ENCODE measurements at places on chromosomes 13 and 19. TPM values are rescaled to one million over a fixed set of nuclear protein-coding genes. Genes with fewer than 3 reads are reported as not detected.

GRCh38 chr13:33721724-33722123, 96.2 kb upstream of the RFC3 start:
- DNase-seq = no peak

DNA sequence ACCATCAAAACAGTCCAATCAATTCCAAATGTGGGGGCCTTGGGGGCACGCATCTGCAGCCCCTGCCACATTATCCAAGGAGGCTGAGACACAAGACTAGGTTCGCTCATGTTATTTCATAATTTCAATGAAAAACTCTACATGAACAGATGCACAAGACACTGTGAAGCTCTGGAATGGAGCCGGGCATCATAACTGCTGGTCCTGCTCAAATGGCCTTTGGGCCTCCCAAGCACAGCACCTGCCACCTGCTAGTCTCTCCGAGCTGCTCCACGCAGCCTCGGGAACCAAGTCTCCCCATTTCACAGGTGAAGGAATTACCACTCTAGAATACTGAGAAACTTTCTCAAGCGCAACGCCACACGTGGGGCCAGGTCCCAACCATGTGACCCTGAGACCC, 16.9 kb downstream of the CARS2 start:
- no peak for DNase-seq

LINGO3 gene
- not detected for total RNA-seq

DNA sequence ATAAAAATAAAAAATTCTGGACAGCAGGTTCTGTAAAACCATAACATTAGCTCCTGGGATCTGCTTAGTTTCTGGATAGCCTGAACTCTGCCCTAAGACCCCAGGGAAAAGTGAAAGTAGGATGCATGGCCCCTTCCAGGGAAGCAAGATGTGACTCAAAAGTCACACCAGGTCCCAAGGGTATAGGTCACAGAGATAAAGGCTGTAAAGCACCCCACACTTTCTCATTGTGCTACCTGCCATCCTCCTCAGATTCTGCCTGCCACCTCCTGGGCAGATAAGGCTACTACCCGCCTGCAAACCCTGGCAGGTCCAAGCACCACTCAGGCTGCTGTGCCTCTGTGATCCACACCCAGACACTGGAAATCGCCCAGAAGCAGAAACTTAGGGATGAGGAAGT, 20.6 kb downstream of the FFAR2 start:
- peak; percentile 71 for DNase-seq

TEX26 gene
- not detected for total RNA-seq

DNA sequence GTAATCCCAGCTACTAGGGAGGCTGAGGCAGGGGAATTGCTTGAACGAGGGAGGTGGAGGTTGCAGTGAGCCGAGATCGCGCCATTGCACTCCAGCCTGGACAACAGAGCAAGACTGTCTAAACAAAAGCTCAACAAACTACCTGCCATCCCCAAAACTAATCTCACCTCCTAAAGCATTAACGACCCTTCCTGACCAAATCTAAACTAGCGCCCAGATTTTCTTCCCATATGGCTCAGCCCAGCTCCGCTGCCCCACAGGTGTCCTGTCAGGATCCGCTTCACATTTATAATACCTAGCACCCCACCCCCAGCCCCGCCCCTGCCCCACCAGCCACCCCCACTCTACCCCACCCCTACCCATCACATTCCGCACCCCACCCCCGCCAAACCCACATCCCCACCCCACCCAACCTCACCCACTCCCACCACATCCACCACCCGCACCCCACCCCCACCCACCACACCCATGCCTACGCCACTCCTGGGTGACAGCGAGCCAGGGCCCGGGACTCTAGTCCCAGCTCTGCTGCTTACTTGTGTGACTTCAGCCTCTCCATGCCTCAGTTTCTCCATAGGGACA, 599 bp downstream of the C19orf12 start:
- no peak for DNase-seq

DNA sequence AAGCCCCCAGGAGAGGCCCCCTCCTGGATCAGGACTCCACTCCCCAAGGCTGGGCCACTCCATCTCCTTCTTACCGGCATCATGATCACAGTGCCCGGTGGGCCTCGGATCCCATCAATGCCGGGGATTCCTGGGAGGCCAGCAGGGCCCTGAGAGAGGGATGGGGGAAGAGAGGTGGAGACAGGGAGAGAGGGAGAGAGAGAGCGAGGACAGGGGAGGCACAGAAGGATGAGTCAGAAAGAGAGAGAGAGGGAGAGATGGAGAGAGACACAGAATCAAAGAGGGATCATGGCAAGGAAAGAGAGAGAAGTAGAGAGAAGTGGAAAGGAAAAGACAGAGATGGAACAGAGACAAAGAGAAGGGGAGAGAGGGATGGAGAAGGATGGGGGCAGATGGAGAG, 13.8 kb downstream of the COL5A3 start:
- no peak for DNase-seq

DNA sequence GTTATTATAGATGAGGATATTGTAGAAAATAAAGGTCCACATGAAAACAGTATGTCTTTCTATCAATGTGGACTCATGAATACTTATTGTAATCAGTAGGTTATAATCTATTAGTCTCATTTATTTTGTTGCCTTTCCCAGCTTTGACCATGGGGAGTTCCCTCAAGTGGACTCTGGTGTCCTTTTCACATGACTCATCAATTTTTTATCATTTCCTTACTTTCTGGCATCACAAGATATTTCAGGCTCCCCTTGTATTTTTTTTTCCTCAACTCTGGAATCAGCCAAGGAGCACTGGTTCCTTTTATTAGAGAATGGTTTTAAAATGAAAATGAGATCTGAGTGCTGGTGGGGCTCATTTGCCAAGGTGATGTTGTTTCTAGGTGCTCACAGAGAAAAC, 63.4 kb upstream of the DIAPH3 start:
- DNase-seq = no peak

TTC9B gene
- not detected for total RNA-seq

DNA sequence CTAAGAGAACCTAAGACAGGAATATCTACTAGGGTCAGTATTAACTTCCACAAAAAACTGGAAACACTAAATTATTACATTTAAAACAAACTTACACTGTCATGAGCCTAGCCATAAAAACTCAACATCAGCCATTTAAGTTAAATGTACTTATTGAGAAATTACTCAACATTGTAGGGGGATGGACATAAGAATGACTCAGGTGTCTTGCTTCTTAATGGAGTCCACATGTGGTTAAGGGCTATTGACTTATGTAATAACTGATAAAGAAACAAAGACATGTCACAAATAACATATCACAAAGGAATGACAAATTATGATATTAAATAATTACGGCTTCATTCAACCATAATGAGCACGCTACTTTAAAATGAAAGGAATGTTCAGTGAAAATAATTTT, 36.2 kb downstream of the CLDN10 start:
- DNase-seq = no peak

DNA sequence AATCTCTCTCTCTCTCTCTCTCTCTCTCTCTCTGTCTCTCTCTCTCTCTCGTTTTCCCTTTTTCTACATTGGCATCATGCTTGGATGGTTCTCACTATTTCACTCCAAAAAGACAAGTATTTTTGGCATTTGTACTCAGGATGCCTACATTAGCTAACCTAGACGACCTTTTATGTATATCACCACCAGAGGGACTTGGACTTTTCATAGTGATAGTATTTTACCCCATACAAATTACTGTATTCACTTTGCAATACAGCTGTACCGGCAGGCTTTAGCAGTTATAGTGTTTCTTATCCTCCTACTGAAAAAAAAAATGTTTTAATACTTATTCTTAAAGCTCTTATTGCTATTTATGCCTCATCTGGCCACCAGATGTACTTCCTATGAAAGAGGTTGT, 687.2 kb upstream of the KLHL1 start:
- no peak for DNase-seq

ZNF699 gene
- 3.0 TPM for total RNA-seq

GATAD2A gene
- total RNA-seq = 23.9 TPM

ZNF835 gene
- total RNA-seq = 1.3 TPM

FSD1 gene
- total RNA-seq = 0.46 TPM

DNA sequence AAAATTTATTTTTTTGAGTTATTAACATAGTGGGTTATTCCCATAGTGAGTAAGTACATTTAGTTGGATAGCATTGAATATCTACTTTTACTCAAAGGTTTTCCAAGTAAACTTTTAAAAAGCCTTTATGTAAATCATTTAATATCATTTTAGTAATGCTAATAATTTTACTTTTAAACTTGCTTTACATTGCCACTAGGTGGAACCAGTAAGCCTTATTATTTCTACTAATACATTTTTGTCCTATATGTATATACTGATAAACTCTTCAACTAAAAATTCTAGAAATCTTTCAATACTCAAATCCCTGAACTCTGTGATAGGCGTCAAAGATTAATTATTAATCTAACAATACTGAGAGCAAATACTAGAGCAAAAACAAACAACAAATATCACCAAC, 1709.2 kb upstream of the PCDH20 start:
- DNase-seq = no peak

NLRP11 gene
- total RNA-seq = 0.25 TPM

DNA sequence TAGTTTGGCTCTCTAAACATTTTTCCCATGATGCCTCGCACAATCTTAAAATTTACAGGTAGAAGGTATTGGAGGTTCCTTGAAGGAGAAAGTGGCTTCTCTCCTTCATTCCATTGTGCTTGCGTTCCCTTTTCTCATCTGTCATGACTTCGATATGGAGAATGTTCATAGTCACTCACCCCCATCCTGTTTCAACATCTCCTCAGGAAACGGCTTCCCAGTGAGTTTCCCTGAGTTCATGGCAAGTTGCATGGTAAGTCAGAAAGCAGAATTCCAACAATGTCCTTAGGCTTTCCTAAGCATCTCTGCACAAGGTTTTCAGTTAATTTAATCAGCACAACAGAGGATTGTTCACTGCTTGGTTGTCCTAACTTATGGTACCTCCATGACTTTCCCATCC, 581.8 kb upstream of the SLITRK5 start:
- DNase-seq = no peak

RFXAP gene
- 1.3 TPM for total RNA-seq

GSX1 gene
- total RNA-seq = not detected

GRCh38 chr13:95106562-95106961, 194.7 kb downstream of the ABCC4 start:
- no peak for DNase-seq

KPNA3 gene
- 18.4 TPM for total RNA-seq

FFAR2 gene
- not detected for total RNA-seq

ZNF549 gene
- 0.81 TPM for total RNA-seq

GJB2 gene
- total RNA-seq = 40.0 TPM

DNA sequence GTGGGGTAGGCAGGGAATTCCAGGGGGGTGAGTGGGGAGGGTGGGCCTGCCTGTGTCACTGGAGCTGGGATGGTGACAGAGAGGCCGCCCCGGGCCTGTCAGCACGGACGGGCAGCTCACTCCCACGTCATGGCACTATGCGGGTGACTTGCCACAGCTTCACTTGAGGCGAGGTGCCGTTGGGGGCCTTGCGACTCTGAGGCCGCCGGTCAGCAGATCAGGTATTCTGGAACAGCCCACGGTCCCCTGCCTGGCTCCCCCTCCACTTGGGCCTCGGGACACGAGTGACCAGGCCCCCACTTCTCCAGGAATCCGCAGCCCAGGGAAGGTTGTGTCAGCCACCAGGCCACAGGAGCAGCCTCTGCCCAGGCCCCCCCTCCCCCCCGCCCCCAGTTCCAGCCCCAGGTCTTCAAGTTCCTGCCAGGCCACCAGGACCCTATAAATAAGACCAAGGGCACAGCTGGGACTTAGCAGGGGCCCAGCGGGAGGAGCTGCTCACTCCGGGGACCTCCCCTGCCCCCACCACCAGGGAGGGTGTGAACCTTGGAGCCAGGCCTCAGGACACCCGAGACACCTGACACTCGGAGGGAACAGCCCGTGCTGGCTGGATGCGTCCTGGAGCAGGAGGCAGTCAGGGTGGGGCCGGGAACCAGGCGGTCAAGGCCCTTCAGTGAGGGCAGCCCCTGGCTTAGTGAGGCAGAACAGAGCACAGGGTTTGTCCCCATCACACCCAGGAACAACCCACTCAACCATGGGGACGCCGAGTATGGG, 2.7 kb upstream of the MIDN start:
- DNase-seq = peak; percentile 95

GRCh38 chr19:8079988-8080387, 27.4 kb downstream of the CCL25 start:
- DNase-seq = no peak

- no peak for DNase-seq
These were observed 58.3 kb downstream of the IRS2 start for GRCh38 chr13:109728061-109728460.

GRCh38 chr13:49655906-49656305, 27.6 kb downstream of the ARL11 start:
- no peak for DNase-seq

DNA sequence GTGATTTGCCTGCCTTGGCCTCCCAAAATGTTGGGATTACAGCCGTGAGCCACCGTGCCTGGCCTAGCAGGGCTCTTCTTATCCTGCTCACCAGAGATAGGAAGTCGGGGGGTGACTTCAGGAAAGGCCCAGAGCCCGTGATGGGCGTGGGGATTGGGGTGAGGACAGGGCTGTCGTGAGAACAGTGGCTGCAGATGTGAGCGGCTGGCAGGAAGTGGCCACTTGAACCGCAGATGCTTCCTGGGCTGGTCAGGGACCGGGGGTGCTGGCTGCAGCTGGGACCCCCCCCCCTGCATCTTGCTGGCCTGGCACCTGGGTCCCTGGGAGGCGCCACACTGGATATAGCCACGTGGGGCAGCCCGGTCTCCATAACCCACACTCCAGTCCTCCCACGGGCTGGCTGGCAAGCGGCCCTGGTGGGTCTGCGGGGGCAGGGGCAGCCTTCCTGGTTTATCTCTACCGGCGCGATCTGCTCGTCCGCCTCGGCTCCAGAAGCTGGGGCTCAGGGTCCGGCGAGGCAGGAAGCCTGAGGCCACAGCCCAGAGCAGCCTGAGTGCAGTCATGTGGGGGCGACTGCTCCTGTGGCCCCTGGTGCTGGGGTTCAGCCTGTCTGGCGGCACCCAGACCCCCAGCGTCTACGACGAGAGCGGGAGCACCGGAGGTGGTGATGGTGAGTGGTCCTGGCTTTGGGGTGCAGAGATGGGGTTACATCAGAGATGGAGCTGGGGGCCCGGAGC, at the start of gene F2RL3:
F2RL3 (plus strand) TSS at position 371 of the 737 bp plus-strand sequence; CDS start at position 562, 191 bp downstream.
- DNase-seq = no peak

NAPSA gene
- 0.19 TPM for total RNA-seq

LRG1 gene
- total RNA-seq = 1,334 TPM

AKAP8L gene
- 39.8 TPM for total RNA-seq

DNA sequence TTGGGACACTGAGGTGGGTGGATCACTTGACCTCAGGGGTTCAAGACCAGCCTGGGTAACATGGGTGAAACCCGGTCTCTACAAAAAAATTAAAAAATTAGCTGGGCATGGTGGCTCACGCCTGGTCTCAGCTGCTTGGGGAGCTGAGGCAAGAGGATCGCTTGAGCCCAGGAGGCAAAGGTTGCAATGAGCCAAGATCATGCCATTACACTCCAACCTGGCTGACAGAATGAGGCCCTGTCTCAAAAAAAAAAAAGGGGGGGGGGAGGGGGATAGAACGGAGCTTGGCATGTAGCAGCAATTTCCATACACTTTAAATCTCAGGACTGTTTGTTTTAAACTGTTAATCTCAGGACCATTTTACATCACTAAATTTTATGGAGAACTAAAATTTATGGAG, 2.2 kb downstream of the ACP7 start:
- DNase-seq = no peak

- no peak for DNase-seq
These were observed 239.1 kb downstream of the KLF12 start for GRCh38 chr13:73894995-73895571.
